ENCODE measurements at places on chromosomes 5 and 9. TPM values are rescaled to one million over a fixed set of nuclear protein-coding genes. Genes with fewer than 3 reads are reported as not detected.

Gene SLC27A6
- 82.3 TPM for total RNA-seq

Gene MYO10
- 7.2 TPM for total RNA-seq

Gene PHAX
- 27.7 TPM for total RNA-seq

Gene SPINK5
- 0.35 TPM for total RNA-seq

Gene ENHO
- 0.48 TPM for total RNA-seq

Gene LRRC19
- not detected for total RNA-seq

Gene BTNL8
- not detected for total RNA-seq

DNA sequence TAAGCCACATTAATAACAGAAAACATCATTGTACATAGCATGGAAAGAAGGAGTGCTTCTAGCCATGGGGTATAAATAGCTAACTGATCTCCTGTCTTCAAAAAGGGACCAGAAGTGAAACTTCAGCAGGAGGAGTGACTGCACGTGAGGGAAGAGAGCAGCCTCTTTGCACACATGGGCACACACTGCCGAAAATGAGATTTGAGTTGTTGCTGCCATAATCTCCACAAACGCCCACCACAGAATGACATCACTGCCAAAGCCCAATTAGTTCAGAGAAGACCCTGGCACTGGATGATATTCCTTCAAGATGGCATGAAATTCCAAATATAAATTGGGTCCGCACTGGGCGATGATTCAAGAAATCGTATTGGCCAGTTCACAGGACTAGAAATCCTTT, 238.9 kb upstream of the NR4A3 start:
- no peak for DNase-seq

- no peak for DNase-seq
These were observed 13.6 kb downstream of the PTPDC1 start for GRCh38 chr9:94097788-94098414.

GRCh38 chr9:107711542-107711941, 222.0 kb upstream of the KLF4 start:
- DNase-seq: no peak

DNA sequence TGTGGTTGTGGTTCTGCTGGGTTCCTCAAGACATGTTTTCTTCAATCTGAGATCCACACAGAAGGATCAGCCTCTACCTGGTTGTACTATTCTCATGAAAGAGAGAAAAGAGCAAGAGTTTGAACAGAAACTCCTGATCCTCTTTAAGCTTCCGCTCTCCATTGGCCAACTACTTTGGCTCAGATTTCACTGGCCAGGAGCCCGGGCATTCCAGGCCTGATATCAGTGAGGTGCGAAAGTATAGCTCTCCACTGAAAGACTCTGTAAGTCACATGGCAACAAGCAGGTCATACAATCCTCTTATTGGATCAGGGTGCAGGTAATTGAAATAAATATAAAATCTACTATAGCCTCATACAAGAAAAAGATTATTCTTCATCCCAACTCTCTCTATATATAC, 920.5 kb downstream of the TLE4 start:
- DNase-seq: peak; percentile 44

DNA sequence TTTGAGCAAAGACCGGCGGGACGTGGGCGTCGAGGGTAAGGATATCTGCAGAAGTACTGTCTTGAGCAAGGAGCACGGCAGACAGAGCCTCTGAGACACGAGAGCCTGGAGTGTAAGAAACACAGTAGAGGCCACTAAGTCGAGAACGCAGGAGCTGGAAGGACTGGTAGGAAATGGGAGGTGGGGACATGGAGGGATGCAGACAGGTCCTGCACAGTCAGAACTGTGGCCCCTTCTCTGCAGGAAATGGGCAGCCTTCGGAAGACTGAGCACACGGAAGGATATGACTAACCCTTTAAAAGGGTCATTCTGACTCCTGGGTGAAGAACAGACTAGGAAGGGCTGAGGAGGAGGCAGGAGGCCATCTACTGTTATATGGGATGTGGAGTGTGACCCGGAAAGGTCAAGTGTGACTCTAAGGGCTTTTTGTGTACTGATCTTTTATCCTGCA, 1.4 kb upstream of the CAMSAP1 start:
- DNase-seq: no peak

DNA sequence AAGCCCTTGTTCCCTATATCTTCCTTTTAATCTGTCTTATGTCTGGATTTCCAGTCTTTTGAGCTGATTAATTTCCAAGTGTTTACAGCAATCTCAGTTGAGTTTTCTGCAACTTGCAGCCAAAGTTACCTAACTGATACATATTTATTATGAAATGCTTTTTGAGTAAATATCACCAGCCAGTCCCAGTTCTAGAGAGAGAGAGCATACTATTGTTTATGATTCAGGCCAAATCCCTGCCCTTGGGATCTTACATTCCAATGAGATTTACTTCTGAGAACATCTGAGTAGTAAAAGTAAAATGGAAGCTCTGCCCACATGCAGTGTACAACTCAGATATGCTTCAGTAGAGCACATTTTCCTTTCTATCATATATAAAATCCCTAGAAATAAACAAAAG, 661.7 kb downstream of the KCTD16 start:
- no peak for DNase-seq

DNA sequence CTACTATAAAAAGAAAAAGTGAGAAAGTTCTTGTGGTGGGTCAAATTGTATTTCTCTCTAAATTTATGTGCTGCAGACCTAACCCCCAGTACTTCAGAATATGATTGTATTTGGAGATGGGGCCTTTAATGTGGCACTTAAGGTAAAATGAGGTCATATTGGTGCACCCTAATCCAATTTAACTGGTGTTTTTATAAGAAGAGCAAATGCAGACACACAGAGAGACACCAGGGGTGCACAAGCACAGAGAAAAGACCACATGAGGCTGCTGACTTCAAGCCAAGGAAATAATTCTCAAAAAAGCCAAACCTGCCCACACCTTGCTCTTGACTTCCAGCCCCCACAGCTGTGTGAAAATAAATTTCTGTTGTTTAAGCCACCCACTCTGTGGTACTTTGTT, 80.2 kb upstream of the HTR4 start:
- DNase-seq: no peak

DNA sequence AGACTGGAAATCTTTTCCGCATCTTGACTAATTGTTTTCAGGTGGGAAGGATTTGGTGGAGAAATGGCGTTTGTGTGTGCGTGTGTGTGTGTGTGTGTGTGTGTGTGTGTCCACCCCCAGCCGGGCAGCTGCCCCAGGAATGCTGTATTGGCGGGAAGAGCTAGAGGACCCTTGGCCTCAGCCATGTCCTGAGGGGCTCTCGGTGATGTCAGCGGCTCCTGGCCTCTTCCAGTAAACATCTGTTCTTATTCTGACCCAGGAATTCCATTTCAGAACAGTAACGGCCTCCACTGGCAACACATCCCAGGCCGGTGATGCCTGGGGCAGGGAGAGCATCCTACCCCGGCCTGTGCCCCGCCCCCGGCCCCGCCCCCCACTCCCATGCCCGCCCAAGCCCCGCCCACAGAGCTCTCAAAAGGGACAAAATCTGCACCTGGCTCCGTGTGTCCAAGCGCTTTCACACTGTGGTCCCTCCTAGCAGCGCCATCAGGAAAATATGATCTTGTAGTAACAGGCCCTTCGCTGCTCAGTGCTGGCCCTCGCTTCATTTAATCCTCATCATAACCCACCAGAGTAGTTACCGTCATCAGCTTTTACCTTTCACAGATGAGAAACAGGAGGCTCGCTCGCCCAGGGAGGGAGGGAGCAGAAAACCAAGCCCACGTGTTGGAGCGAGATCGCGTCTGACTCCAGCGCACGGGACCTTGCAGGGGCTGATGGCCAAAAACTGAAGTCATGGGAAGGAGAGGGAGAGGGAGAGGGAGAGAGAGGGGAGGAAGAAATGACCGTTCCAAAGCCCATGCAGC, 18.9 kb downstream of the ADAMTS2 start:
- peak; percentile 82 for DNase-seq

GRCh38 chr9:20618361-20618802, 3.9 kb downstream of the MLLT3 start:
- no peak for DNase-seq

GRCh38 chr5:68883436-68883835, 210.4 kb upstream of the SLC30A5 start:
- no peak for DNase-seq

DNA sequence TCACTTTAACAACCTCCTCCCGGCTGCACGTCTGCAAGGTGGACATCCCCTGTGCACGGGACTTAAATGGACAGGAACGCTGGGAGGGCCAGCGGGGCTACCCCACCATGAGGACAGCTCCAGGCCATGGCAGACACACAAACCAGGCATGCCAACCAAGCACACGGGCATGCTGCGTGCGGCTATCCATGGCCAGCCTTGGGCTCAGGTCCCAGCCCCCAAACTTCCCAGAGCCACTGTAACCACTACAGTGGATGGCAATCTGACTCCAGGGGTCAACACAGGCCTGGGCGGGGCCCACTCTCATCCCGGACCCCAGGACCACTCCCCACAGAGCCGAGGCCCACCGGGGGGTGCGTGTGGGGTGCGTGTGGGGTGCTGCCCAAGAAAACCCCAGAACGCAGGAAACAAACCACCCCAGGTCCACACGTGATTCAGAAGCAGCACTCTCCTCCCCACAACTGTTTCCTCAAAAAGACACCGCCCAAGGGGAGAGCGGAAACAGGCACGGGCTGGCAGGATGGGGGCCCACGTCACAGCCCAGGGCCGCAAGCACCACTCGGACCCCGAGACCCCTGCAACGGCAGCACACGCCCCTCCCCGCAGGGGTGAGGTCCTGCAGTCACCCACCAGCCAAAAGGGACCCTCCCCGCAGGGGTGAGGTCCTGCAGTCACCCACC, 7.4 kb downstream of the SLC12A7 start:
- DNase-seq: no peak

- no peak for DNase-seq
These were observed 61.5 kb upstream of the RARS1 start for GRCh38 chr5:168424594-168425323.

DNA sequence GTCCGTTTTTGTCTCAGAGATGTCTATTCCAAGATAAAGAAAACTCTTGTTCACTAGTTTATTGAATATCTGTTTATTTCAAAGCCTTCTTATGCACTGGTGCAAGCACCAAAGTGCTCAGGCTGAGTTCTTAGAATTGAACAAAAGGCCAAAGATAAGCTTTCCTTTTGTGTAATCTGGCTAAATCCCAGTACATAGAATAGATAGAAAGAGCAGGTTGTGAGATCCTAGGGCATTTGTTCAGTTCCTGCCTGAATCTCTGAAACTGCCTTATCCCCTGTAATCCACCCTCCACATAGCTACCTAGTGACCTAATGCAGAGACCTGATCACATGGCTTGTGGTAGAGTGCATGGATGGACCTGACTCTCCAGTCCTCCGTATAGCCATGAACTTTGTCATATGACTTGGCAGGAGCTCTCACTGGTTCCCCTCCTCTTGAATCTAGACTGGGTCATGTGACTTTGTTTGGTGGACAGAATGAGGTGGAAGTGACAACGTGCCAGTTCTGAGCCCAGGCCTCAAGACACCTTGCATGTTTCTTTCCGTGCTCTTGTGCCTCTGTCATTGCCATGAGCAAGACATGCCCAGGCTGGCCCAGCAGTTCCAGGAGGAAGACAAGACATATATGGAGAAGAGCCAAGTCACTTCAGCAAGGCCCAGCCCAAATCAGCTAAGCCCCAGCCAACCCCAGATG, 139.3 kb upstream of the SHB start:
- DNase-seq: no peak

DNA sequence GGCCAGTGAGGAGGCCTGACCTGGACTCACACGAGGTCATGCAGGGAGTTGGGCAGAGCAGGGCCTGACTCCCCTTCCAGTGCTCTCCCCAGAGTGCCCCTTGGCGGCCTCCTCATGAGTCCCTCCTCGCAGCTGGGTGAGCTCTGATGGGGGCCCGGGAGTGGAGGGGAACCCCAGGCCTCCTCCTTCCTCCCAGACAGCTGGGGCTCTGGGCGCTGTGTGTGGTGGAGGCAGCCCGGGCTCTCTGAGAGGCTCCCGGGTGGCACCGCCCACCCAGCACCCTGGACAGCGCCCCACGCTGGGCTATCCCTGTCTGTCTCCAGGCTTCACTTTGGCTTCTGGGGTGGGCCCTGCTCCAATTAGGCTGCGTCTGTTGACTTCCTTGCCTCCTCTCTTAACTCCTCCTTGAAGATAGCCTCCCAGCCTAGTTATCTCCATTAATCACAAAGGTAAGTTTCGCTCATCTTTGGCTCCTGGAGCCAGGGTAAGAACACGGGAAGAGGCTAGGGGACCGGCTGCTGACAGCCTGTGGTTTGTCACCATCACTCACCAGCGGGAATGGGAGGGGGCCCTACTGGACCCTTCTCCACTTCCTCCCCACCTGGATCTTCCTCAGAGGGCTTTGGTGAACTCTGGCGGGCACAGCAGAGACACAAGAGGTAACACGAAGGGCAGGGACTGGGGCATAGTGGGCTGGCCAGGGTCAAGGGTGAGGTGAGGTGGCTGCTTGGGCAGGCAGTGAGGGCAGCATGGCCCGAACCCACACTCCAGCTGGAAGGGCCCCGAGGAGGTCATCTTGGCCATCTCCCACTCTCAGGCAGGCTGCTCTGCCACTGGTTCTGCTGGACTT, 13.1 kb downstream of the PSD2 start:
- DNase-seq: peak; percentile 51

DNA sequence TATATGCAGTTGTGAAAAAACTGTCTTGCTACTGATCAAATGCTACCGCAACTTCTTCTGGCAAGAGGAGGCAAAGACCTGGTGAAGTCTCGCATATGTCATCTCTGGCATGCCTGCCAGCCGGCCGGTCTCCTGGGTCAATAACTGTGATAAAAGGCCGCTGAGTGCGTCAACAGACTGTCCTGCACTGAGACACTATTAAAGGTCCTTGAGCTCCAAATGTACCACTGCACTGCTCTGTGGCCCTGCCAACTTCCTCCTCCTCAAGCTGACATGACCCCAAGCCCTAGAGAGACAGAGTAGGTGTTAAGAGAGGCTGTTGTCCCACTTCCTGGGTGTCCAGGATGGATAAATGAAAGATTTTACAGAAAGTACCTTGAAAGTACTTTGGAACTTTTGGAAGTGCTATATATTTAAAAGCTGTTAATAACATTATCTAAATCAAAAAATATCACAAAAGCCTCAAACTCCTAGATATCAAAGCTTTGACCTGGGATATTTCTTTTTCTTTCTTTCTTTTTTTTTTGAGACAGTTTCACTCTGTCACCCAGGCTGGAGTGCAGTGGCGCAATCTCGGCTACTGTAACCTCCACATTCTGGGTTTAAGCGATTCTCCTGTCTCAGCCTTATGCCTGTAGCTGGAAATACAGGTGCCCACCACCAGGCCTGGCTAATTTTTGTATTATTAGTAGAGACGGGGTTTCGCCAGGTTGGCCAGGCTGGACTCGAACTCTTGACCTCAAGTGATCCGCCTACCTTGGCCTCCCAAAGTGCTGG, 31.5 kb downstream of the RAPGEF1 start:
- peak; percentile 89 for DNase-seq

DNA sequence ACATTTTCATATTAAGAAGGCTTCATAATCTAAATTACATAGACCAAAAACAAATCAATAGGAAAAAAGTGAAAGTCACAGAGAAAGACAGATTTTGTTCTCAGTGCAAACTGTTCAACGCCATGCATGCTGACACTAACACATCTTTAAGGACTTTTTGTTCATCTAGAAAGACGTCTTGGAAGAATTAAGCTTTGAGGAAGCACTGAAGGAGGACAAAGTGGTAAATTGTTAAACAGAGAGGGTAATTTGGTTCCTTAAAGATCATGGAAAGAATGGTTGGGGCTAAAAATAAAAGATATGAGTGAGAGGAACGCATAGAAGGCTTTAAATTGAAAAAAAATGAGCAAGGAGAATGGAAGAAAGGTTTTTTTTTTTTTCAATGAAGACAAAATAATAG, 9.1 kb downstream of the MEGF9 start:
- DNase-seq: no peak

Data from Right ventricle myocardium superior (tissue), 1 donor.